EL (cell line): ENCODE measurements at places on chromosomes 6 and 20.

GRCh38 chr6:8651998-8652397 is 216.7 kb upstream of the SLC35B3 start:
- DNase-seq = no peak

DNA sequence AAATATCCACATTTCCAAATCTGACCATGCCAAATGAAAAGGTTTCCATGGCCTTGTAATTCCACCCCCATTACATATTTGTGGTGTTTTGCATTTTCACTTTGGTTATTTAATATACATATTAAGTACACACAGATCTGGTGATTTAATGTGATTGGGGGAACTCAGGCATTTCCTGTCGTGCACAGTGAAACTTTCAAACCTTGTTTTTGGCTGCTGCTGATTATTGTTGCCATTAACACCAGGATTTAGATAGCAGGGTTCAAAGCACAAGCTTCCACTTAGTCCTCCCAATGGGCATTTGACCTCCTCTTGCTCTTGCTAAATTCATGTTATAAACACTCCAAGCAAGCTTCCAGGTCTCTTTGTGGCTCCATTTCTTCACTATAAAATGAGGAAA is 166.5 kb downstream of the SOBP start:
- DNase-seq = peak; percentile 33

DNA sequence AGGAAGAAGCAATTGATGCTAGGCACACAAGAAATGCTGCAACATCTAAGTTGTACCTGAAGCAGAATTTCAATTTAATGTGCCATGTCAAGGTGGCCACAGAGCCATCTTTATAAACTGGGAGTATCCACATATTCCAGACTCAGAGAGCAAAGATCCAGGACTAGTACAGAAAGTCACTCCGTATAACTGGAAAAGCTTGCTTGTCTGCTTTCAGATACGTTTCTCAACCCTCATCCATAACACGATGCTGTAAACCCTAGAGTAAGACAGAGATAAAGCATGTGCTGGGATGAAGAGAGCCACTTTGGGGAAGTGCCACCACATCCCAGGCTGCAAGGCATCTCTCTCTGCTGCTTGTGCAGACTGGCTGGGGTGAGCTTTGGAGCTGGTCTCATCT is 134.7 kb downstream of the PACRG start:
- DNase-seq = no peak

DNA sequence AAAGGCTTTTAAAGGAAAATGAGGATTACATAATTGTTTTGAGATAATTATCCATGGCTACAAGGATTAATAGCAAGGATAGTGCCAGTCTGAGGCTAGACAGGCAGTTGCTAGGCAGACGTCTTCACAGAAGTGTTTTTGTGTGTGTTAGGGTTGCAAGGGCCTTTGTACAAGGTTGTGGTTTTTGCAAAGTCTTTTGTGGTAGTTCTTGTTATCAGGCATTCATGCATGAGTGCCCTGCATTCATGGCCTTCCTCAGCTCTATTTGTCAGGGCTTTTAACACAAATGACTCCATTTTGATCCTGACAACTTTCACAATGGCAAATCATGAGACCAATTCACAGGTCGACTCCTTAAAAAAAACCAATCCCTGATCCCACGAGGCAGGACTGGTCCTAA is 68.1 kb upstream of the TXNDC5 start:
- DNase-seq = no peak
